ENCODE measurements at places on chromosomes 5 and 9.
A peak's percentile ranks its signal among the peaks of the same experiment; 100 is the strongest.

DNA sequence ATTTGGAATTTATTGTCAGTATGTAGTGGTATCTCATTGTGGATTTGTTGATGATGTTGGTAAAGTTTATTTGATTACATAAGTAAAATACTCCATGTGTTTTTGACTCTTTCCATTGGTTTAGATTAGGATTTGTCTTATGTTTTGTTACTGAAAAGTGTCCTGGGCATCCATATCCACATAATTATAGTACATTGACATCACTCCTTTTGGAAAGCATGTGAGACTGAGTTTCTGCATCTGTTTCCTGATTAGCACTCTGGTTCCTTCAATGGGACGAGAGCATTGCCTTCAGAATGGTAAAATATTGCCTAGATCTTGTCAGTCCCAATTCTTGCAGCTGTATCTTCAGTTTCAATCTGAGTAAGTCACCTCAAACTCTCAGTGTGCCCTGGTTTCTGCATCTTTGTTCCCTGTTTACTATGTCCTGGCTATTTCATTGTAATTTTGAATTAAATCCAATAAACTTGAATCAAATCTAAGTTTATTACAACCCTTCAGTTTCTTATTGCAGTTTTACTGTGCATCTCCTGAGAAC, 128.1 kb downstream of the FBXO38 start:
- DNase-seq: no peak

- no peak for DNase-seq
These were observed 34.5 kb upstream of the KCNMB1 start for GRCh38 chr5:170423692-170424091.

GRCh38 chr9:24090566-24090965, 264.5 kb upstream of the ELAVL2 start:
- no peak for DNase-seq

DNA sequence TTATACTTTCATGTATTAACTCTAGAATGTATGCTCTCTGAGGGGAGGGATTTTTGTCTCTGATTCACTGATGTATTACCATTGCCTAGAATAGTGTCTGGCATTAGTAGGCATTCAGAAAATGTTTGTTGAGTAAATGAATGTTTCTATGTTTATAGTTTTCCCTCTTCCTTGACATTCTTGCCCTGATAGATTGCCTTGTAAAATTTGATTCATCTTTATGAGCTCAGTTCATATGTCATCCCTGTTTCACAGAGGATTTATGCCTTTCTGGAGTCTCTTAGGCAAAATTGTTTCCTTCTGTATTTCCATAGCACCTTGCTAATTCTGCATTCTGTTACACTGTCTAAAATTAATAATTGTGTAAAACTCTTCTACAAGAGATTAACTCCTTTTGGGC, 72.3 kb downstream of the RASA1 start:
- no peak for DNase-seq

DNA sequence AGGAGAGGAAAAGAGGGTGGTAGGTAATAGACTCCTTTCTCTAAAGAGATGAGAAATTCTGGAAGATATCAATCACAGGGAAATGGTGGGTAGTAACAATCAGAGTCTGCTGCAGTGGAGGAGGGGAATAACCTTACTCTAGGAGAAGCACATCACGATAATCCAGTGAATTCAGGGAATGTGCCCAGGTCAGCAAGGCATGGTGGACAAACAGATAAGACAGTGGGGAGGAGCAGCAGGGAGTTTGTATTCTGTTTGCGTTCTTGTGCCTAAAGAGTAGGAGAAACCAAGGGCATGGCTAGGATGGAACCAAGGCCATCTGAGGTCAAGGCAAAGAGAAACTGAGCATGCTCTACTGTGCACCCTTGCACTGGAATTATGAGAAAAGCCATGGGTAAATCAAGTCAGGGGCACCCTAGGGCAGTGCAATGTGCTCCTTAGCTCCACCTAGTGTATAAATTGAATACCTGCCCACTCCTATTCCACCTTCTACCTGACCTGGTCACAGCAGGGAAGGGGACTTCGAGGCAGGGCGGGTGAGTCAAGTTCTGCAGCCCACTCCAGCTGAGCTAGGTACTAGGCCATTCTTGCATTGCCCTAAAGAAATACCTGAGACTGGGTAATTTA, 31.6 kb downstream of the RETREG1 start:
- DNase-seq: no peak

DNA sequence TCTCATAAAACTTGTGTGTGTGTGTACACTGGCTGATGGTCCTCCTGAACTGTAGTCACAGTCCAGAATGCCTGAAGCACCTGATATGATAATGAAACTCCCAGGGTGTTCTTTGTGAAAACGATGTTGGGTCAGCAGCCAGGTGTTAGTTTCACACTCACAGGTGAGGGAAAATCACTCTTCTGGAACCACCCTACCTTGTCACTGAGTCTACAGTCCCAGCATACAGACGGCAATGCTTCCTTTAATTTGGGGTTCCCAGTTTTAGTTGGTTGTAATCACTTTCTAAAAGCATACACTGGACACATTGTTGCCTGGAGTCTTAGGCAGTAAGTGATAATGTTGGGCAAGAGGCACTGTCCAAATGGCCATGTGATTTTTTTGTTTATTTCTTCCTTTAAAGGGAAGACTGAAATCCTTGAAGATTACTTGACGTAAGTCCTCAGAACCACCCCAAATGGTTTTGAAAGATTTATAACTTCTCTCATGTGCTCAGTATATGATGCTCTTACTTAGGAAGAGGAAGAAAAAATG, 18.2 kb upstream of the MGAT1 start:
- peak; percentile 18 for DNase-seq

DNA sequence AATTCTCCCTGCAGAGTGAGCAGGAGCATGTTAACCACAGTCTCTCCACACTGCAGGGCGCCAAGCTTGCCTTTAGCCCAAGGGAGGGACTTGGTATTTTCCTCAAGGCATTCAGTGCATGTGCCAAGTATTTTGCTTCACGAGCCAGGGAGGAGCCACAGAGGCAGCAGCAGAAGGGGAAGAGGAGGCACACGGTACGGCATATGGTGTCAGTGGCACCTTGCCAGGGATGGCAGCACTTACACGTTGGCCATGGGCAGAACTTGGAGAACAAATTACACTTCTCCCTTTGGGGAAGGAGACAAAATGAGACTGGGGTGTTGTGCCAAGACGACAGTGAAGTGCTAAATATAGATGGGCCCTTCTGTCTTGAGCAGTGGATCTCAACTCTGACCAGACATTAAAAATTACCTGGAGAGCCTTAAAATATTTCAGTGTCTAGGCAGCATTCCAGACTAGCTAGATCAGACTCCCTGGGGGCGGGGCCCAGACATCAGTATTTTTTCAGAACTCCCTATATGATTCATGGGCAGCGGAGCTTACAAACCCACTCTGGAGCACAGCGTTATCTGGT, 155.8 kb downstream of the DRD1 start:
- peak; percentile 22 for DNase-seq

DNA sequence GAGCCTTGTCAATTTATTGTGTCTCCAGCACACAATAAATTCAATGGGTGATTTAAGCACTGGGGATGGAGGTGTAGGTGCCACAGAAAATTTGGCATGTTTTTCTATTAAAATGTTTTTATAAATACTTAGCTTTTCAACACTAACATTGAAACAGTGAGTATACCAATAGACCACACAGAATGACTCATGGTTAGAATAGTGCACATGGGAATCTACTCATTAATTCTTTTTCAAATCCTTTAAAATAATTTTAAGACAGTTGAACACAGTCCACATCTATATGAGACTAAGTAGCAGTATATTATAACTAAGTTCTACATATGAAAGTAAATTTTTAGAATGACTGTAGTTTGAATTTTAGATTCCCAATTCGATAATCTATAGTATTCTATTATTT, 67.1 kb downstream of the LNPEP start:
- peak; percentile 28 for DNase-seq

DNA sequence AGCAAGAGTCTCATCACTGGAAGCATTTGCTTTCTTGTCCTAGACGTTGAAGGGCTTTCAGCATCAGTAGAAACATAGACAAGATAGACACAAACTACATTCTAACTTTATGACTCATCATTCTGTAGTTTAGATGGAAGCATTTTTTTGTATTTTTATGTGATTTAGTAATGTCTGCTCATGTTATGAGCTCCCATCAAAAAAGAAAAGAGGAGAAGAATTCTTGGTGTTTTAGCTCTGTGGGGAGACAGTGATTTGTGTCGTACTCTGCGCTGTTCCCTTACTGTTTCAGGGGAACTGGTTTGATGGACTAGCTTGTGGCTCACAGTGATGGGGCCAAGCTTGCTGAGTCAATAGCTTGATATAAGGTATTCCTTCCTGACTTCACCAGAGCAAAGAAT, 159.2 kb upstream of the WWC1 start:
- peak; percentile 9 for DNase-seq

DNA sequence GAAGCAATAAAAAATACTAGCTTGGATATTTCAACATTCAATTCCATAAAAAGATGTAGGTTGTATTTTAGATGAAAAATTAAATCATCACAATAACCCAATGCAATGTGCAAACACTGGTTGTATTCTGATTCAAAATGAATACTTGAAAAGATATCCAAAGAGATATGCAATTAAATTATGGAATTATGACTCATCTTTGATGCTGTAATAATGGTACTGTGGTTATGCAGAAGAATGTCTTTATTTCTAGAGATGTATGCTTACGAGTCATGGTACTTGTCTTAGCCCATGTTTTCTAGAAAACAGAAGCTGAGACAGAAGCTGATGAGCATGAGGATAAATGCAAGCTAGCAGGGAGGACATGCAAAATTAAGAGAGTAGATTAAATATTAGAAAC, 1941.4 kb upstream of the NUDT12 start:
- DNase-seq: peak; percentile 45

Data from iris pigment epithelial cell (primary cell).